Aorta (tissue), 5 donors: ENCODE measurements at places on chromosomes 16 and 17. TPM values are rescaled to one million over a fixed set of nuclear protein-coding genes. Genes with fewer than 3 reads are reported as not detected.

Gene AOC2
- total RNA-seq = 2.6 TPM

DNA sequence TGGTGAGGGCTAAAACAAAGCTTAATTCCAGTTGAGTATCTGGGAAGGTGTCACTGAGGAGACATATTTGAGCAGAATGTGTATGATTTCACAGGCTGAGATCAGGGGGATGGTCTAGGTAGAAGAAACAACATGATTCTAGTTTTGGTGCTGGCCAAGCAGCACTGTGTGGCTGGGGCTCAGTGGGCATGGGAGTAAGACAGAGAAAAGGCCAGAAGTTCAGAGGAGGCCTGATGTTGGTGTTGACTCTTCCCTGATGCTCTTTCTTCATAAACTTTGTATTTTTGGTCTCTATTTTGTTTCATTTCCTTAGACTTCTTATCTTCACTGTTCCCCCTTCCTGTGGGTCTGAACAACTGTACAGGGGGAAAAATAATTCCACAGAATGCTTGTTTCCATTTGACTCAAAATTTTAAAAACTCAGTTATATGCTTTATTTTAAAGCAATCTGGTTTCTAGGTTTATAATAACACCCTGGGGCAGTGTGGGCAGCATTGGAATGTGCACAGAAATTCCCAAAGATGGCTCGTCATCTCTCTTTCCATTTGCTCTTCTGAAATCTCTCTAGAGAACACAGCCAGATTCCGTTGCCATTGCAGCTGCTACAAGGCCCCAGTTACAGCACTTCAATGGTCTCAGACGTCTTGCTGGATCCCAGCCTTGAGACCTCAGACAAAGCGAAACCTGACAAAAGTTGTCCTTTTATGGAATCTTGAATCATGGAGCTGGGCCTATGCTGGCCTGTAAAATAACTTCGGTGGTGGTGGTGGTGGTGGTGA is 68.3 kb downstream of the SNX11 start:
- DNase-seq = no peak
- no peaks in the 10 kb centered on the region for H3K27me3 ChIP-seq
- H3K4me1 ChIP-seq = no peaks in the 10 kb centered on the region
- H3K36me3 ChIP-seq = no peaks in the 10 kb centered on the region
- no peak overlapping the region for H3K4me3 ChIP-seq
- peak overlapping the region; percentile 46 for H3K27ac ChIP-seq

DNA sequence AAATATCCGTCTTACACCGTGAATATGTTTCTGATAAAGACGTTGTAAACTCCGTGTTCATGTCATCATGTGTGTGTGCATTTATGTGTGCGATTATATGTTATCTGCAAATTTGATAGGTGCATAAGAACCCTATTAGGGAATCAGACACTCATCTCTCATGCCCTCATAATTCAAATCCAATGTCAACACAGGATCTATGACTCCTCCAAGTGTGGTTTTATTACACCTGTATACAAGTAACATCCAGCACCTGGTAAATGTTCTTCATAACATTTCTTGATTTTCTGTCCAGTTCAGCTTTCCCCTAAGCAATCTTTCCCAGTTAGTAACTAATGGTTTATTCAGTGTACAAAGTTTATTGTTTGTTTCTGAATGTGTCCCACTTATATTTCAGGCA is 681.9 kb downstream of the CDH11 start:
- no peak for DNase-seq
- no peaks in the 10 kb centered on the region for H3K36me3 ChIP-seq
- H3K27ac ChIP-seq = no peak overlapping the region
- no peaks in the 10 kb centered on the region for H3K27me3 ChIP-seq

- H3K27ac ChIP-seq = no peak overlapping the region
- no peaks in the 10 kb centered on the region for H3K4me1 ChIP-seq
- no peak for DNase-seq
- H3K4me3 ChIP-seq = no peak overlapping the region
- no peaks in the 10 kb centered on the region for H3K36me3 ChIP-seq
Observed at GRCh38 chr17:81015136-81015535, 19.8 kb upstream of the BAIAP2 start.

GRCh38 chr16:74111456-74111982 is 185.1 kb upstream of the PSMD7 start:
- no peak for DNase-seq
- no peaks in the 10 kb centered on the region for H3K36me3 ChIP-seq
- no peak overlapping the region for H3K27ac ChIP-seq
- H3K27me3 ChIP-seq = no peaks in the 10 kb centered on the region
- no peaks in the 10 kb centered on the region for H3K4me1 ChIP-seq

- peak; percentile 10 for DNase-seq
- H3K27ac ChIP-seq = no peak overlapping the region
- H3K4me3 ChIP-seq = no peak overlapping the region
- H3K4me1 ChIP-seq = no peaks in the 10 kb centered on the region
- no peaks in the 10 kb centered on the region for H3K27me3 ChIP-seq
Observed at GRCh38 chr16:29972500-29972899, 1.2 kb upstream of the TAOK2 start.

GRCh38 chr16:9151074-9151473 is 59.6 kb downstream of the HAPSTR1 start:
- no peaks in the 10 kb centered on the region for H3K27me3 ChIP-seq
- no peak overlapping the region for H3K27ac ChIP-seq
- DNase-seq = no peak
- no peak overlapping the region for H3K4me3 ChIP-seq

- no peaks in the 10 kb centered on the region for H3K4me1 ChIP-seq
- no peaks in the 10 kb centered on the region for H3K36me3 ChIP-seq
- H3K4me3 ChIP-seq = no peak overlapping the region
Observed at GRCh38 chr16:53745086-53745485, 41.1 kb downstream of the FTO start.

DNA sequence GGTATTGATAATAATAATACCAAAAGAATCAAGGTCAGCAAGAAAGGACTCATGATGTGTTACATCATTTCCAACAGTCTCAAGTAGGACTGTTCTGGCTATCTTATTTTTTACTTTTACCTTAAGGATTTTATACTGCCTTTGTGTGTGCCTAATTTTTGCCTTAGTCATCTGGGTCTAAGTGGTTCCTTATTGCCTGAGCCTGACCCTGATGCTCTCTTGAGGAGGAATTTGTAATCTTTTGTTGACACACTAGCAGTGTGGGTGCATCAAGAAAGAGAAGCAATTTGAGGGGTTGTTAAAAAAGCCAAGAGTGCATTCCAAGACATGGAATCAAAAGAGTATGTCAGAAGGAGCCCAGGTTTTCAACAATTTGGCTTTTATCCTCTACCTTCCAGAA is 59.3 kb downstream of the TMEM100 start:
- H3K4me3 ChIP-seq = no peak overlapping the region
- no peak overlapping the region for H3K27ac ChIP-seq
- no peaks in the 10 kb centered on the region for H3K36me3 ChIP-seq
- no peaks in the 10 kb centered on the region for H3K4me1 ChIP-seq

DNA sequence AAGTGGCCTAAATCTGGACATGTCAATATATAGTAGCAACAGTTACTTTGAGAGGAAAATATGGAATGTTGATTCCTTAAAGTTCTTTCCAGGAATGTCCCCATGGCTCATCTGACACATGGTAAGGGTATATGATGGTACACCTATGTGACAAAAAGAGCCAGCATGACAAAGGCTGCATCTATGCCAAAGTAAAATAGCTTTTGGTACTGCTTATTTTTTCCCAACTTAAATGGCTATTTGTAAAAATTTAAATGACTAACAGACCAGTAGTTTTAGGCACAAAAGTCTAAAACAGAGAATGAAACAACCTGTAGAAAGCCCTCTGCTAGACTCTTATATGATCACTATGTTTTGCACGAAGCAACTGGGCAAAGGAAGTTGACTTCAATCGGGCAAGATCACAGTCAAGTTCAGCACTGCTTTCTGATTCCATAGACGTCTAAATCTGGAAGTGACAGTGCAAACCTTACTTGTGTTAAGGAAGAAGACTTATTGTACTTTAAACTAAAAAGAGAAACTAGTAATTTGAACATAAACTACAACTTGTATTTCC is 135.1 kb downstream of the SKAP1 start:
- no peaks in the 10 kb centered on the region for H3K27me3 ChIP-seq
- no peaks in the 10 kb centered on the region for H3K36me3 ChIP-seq
- no peak for DNase-seq

- H3K27me3 ChIP-seq = no peaks in the 10 kb centered on the region
- no peaks in the 10 kb centered on the region for H3K36me3 ChIP-seq
- no peak overlapping the region for H3K4me3 ChIP-seq
- no peaks in the 10 kb centered on the region for H3K4me1 ChIP-seq
Observed at GRCh38 chr17:16916557-16916920, 55.4 kb downstream of the TNFRSF13B start.

DNA sequence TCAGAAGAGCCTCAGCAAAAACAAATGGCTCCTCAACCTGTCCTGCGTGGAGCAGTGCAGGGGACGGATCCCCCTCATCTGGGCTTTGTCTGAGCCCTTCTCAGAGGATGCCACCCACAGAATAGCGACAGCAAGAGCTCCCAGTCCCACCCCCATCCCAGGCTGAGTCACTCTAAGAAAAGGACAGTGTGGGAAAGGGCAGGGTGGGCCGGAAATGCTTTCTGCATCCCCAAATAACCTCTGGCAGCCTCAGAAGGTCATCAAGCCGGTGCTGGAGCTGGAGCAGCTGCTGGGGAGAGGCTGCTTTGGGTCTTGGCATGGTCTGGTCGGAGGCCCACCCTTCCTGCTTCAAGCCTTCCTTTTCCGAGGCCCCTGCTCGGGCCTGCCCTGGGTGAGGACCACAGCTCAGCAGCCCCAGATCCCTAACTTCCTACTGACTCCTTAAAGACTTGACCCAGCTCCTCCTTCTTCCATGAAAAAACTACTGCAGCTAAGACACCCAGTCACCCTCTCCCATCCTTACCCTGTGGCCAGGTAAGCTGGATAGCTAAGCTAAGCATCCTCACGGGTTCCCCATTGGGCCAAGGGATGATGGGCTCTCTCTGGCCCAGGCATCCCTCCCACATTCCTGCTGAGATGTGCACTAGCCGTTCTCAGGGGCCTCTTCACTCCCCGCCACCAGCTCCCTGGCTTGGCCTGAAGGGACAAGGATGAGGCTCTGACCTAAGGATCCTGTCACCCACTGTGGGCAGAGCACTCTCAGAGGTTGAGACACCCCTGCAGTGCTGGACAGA is 8.7 kb downstream of the SLC12A4 start:
- H3K4me3 ChIP-seq = no peak overlapping the region
- no peaks in the 10 kb centered on the region for H3K27me3 ChIP-seq
- no peaks in the 10 kb centered on the region for H3K36me3 ChIP-seq
- peak; percentile 85 for DNase-seq

DNA sequence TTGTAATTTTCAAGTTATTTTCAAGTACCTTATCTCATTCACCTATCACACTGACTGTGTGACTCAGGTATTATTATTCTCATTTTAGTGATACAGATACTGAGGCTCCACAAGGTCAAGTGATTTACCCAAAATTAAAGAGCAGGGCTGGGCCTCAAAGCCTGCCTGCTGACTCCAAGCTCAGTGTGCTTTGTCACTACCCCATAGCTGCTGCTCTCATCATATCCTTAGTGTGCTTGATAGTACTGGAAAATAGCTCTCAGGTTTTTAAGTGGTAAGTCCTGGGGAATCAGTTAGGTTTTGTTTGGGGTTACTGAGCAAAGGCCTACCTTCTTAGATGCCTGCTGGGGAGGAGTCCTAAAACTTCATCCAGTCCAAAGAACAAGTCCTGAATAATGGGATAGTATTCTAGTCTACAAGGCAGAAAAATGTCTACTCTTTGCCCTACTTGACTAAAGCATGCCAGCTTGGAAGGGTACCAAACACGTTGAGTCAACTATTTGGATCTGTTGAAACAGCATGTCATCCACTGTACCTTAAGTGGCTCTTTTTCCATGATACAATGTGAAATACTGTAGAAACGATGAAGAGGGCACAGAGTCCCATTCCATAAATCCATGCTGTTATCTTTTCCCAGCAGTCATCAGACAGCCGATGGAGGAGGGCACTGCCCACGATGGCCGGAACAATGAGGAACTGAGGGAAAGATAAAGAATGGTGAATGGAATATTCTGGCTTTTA is 10.7 kb downstream of the MMD start:
- no peaks in the 10 kb centered on the region for H3K4me1 ChIP-seq
- no peak overlapping the region for H3K4me3 ChIP-seq
- H3K27me3 ChIP-seq = no peaks in the 10 kb centered on the region
- no peak overlapping the region for H3K27ac ChIP-seq
